ENCODE measurements at places on chromosomes 4 and X.

GRCh38 chr4:119314356-119314755 lies 7.6 kb downstream of the FABP2 start:
- DNase-seq = no peak

DNA sequence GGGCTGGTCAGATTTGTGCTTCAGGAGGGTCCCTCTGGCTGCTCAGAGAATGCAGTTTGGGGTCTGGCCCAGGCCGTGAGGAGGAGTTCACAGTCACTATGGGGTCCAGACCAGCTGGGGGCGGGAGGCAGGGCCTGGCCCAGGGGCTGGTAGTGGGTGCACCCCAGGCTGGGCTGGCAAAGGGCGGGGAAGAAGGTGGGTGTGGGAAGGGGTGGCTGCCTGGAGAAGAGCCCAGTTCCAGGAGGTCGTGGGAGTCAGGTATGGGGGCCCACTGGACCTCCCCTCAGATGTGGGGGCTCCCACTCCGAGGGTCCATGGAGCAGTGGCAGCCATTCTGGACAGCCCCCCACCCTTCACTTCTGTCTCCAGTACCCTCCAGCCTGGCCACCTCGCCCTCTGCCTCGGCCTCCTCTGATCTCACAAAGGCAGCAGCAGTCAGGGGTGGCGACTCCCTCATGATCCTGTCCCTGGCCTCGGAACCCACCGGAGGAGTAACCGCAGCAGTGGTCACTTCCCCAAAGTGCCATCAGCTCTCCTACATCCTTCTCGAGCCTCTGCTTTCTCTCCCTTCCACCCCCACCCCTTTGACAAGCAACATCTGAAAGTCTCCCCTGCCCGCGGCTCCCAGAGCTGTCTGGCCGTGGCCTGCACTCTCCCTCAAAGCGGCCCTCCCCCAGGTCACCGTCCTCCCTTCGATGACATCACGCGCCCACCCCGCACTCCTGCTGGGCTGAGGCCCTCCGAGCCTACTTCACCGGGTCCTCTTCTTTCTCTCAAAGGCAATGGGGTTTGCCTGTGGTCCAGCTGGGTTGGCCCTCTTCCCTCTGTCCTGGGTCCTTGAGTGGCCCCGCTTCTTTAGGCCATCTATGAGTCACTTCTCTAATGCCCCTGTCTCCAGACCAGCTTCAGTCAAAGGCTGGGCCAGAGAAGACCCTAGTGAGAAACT lies 1.7 kb upstream of the SLC6A8 start:
- no peak for DNase-seq

DNA sequence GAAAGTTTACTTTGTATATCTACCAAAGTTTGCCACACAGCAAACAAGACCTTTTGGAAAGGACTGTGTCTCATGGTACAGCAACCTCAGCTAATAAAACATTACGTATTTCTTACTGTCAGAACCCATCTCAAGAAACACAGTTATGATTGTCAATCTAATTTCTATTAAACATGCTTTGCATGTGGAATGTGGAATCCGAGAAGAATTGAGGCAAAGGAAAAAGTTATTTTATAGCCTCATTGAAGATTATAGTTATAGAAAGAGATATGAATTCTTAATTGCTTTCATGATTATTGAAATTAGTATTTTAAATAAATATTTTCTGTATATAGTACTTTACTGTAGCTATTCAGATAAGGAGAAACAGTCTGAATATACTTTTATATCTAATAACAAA lies 5.4 kb downstream of the PCDH7 start:
- no peak for DNase-seq

DNA sequence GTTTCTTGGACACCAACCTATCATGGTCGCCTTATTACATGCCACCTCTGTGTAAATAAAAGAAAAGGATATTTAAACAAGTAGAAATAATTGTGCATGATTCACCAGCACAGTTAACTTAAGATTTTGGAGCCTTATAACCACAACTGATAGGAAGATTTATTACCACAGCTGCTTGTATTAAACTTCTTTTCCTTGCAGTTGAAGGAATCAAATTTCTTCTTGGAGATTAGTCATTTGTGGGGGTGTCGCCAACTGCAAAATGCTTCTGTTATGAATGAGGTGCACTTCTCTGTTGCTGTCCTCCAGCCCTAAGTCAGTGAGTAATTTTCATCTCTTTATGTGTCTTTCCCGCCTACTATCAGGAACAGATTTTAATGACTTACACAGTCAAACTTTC lies 73.3 kb downstream of the OR13H1 start:
- DNase-seq = no peak

GRCh38 chrX:519741-520140 lies 110.8 kb upstream of the SHOX start:
- no peak for DNase-seq

GRCh38 chr4:154368060-154368459 lies 123.5 kb downstream of the DCHS2 start:
- no peak for DNase-seq

DNA sequence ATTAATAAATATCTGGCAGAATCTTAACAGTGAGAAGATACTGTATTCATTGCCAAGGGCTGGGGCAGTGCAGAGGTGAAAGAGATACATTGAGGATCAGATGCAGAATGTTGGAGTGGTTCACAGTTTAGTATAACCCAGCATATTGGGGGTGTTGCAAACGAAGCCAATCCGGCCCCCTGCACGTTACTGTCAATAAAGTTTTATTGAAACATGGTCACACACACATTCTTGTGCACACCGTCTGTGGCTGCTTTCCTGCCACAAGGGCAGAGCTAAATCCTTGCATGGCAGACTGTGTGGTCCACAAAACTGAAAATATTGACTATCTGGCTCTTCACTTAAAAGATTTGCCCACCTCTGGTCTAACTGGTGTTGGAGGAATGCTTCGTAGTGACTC lies 119.7 kb downstream of the SHOX start:
- no peak for DNase-seq

DNA sequence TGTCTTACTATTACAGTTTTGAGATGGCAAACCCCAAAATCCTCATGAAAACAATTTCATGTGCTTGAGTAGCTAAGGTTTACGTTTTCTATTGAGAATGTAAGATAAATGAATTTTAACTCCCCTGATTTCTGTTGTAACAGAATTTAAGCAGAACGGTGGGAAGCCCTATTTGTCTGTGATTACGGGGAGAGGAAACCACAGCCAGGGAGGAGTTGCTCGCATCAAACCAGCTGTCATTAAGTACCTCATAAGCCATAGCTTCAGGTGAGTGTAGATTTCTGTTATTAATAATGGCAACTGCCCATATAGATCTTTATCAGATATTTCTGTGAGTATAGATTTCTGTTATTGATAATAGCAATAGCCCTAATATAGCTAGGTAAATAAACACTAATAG lies 44.2 kb upstream of the RHOH start:
- DNase-seq = no peak

GRCh38 chr4:38371391-38371851 lies 292.6 kb upstream of the KLF3 start:
- DNase-seq = no peak

DNA sequence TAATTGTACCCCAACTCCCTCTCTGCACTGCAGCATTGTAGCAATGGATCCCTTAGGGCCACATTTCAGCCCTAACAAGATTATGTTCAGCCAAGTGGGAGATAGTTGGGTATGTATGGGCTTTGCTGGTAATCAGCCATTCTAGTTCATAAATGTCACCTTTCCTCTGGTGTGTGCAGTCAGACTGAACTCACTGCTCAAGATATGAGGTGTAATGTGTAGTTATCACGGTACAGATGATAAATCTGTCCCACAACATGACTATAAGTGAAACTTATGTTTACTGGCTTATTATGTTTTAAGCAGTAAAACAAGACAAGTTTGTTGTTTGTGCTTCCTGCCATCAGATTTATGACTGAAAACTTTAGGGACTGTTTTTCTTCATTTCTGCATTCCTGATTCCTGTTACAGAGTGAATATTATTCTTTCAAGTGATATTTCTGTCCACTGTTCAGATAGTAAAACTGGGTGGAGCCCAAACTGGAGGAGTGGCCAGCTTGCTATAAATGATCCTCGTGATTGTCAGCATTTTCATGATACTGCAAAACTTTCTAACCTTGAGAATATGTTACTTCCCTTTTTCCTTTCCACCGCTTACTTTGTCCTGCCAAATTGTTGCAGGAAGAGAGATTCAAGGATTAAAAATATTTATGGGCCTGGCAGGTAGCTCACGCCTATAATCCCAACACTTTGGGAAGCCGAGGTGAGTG lies 44.9 kb downstream of the ANAPC4 start:
- DNase-seq = no peak

GRCh38 chr4:147648656-147649055 lies 31.5 kb downstream of the TMEM184C start:
- DNase-seq = no peak

DNA sequence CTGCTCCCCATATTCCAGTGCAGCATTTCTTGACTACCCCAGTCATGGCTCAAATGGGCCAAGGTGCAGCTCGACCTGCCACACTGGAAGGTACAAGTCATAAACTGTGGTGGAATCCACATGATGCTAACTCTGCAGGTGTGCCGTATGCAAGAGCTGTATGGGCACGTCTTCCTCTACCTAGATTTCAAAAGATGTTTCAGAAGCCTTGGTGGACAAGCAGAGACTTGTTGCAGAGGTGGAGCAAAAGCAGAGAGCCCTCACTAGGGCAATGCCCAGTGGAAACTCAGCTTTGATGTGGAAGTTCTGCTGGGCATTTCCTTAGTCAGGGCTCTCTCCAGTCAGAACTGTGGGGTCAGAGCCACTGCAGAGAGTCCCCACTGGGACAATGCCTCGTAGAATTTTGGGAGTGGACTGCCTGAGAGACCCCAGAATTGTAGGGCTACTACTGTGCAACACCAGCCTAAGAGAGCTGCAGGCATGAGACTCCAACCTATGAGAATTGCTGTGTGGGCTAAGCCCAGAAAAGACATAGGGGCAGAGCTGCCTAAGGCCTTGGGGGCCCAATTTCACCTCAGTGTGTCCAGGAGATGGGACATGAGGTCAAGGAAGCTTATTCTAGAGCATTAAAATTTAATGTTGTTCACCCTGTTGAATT lies 65.7 kb downstream of the BEX3 start:
- DNase-seq = no peak

DNA sequence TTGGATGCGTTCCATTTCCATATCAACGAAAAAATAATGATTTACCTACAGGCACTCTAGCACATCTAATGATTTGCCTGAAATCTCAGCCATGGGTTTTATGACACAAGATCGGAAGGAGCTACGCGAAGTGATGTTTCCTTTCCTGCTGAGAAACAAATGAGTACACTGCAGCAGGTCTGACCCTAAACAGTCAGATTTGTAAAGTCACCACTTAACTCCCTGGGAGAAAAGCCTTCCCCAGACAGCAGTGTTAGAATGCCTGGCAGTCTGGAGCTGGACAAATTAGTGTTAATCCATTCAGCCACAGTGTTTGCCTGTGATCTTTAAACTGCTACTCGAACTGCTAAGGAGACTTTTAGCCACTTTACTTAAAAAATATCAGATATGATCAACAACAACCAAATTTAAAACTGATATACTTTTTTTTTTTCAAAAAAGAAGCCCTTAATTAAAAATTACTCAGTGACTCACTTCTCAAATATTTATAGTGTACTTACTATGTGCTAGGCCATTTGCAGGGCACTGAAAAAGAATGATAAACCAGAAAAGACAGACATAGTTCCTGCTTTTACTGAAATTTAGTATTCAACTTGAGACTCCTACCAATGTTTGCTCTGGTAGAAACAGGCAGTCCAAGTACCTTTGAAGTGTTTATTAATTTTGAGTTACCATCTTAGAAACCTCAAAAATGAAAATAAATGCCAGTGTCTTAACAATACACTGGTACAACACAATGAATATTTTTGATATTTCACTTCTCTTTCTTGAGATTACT lies 104.5 kb downstream of the SHISA3 start:
- no peak for DNase-seq

DNA sequence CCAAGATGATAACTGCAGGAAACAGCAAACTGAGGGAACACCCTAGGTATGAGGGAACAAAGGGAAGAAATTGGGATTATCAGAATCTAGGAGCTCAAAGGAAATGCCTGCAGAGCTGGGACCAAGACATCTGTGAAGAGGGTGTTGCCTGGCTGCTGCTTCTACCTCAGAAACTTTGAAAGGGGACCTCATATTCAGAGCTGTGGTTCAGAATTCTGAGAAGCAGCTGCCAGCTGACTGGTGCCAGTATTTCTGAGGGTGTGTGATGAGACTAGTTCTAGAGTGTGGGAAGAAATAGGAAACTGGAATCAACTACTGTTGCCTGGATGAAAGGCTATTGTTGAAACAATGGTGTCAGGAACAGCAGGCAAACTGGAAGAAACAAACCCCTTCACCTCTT lies 8.5 kb downstream of the FAAH2 start:
- DNase-seq = no peak

DNA sequence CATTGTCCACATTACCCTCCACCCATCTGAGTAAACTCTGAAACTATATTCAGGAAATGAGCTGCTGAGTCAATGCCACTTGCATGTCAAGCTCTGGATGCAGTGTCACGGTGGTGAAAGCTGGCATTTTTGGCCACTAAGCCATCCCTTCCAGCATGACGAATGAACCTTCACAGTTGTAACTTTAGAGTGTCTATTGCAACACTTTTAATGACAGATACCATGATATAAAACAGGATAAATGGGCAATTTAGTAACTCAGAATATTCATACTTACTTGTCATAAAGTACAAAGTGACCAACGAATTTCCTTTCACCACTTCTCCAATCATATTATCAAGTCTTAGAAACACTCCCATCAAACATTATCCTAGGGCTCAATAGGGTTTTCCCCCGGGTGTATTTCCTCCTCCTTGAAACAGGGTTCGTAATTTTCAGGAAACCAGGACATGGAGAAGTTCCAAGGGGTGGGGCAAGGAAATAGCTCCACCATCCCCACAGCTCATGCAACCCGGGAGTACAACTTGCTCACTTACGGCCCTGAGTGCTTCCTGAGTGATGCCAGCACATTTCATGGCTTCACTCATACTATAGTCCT lies 73.1 kb downstream of the MTHFD2L start:
- DNase-seq = no peak

DNA sequence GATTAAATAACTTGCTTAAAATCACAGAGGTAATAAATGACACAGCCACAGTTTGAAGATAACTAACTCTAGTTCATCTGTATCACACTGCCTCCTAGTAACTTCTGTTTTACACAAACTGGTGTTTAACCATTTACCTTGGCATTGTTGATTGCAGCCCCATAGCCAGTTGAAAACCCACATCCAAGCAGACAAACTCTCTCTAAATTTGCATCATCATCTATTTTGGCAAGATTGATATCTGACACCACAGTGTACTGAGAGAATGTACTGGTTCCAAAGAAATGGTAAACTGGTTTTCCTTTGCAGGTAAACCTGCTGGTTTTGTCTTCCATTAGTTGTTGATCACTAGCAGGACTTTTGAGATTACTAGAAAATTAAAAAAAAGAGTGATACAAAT lies 7.8 kb downstream of the ADH4 start:
- DNase-seq = no peak

GRCh38 chrX:141142946-141143345 lies 34.0 kb downstream of the LDOC1 start:
- DNase-seq = no peak

GRCh38 chrX:95318882-95319281 lies 1365.8 kb upstream of the DIAPH2 start:
- DNase-seq = no peak

- DNase-seq = no peak
Observed at GRCh38 chrX:10482261-10482660, 138.1 kb downstream of the MID1 start.

GRCh38 chr4:41839916-41840854 lies 91.7 kb upstream of the PHOX2B start:
- DNase-seq = no peak
